ENCODE measurements at places on chromosomes 6 and 20.

DNA sequence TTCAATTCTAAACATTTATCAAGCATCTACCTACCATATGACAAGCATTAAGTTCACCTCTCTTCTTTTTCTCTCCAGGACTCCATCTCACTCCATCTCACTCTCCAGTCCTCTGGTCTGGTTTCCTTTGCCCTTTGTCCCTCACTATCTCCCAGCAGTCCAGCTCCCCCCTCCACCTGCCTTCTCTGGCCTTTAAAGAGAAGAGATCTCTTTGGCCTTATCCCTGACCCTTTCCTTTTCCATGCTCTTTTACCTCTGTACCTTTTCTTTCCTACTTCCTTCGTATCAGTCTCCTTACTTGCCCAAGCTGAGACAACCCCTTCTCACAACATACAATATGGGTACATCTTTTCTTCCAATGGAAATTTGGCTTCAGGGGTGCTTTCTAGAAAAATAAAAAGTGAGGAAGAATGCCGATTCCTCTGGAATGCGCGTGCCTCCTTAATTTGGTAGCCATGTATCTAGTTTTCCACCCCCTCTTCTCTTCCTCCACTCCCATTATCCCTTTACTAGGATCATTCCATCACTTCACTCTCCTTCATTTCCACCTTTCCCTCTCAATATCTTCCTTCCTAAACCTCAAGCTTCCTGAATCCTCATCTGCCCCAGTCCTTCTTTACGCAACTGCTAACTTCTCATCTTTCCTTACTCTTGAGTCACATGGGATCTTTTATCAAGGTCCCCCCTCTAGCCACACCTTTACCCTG, 745 bp upstream of the AGPAT1 start:
- no peak for DNase-seq

- DNase-seq: no peak
Observed at GRCh38 chr6:71766796-71767195, 119.6 kb upstream of the RIMS1 start.

DNA sequence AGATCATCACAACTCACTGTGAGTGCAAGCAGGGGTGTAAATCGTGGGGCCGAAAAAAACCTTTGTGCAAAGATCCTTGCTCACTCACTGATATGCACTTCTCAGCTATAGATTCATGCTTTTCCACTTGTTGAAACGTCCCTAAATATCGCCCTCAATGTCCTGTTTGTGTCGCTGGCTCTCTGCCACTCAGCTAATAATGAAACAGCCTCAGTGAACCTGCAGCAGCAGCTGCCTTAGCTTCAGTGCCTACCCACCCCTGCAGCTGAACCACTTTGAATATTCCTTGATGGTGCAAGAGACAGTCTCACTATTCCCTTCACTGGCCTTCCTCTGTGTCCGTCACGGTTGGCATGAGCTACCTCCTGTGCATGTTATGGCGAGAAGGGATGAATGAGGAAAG, 128.9 kb upstream of the NAA20 start:
- no peak for DNase-seq

DNA sequence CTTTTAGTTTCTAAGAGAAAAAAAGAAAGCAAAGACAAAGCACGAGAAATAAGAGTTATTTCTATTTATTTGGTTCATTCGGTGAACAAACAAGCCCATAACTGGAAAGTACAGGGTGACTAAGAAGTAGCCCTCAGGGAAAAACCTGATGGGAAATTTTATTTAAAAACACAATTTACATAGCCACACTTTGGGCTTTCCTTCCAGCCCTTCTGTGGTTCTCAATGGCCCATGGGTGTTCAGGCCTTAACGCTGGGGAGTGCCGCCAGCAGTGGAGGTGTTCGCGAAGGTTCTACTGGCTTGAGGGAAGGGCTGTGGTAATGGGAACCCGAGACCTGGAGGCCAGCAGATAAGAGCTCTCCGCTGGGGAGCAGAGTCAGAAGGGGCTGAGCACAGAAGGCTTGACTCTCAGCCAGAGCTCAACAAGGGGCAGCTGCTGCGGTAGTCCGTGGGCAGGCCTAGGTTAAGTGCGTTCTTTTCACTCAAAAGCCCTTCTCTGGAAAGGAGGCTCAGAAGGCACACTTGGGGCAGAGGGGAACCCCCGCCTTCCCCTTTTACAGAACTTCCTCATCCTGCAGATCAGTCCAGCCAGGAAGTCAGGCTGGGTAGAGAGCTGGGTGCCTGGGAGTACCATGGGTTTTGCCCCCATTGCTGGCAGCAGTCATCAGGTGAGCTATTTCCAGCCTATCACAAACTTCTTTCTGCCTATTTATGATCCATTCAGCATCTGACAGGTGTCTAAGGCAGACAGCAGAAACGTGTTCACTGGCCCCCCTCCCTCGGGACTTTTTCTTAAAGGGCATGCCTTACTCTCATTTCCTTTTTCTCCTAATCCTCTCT, 8.8 kb upstream of the CD83 start:
- DNase-seq: peak; percentile 37

- DNase-seq: no peak
Observed at GRCh38 chr6:37630281-37630799, 67.3 kb downstream of the MDGA1 start.

- no peak for DNase-seq
Observed at GRCh38 chr6:50110587-50110986, 60.9 kb upstream of the DEFB112 start.

DNA sequence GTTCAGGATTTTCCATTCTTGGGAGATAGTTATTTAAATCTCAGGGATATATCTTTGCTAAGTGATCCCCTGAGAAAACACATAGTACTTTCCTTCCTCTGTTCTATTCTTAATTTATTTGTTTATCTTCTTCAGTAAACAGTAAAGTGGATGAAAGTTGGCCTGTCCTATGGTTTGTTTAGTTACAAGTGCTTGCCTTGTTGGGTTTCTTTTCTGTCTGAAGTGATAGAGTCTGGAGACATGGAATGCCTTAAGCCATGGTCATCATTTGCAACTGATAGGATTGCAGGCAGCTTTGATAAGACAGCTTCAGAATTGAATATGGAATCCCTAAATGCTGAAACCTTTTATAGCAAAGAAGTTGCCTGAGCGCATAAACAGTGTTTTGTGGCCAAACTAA, 4.9 kb downstream of the ADGRG6 start:
- no peak for DNase-seq

- DNase-seq: no peak
Observed at GRCh38 chr6:62174548-62174947, 111.5 kb downstream of the KHDRBS2 start.

GRCh38 chr6:143755301-143755744, 77.6 kb downstream of the PHACTR2 start:
- DNase-seq: no peak

DNA sequence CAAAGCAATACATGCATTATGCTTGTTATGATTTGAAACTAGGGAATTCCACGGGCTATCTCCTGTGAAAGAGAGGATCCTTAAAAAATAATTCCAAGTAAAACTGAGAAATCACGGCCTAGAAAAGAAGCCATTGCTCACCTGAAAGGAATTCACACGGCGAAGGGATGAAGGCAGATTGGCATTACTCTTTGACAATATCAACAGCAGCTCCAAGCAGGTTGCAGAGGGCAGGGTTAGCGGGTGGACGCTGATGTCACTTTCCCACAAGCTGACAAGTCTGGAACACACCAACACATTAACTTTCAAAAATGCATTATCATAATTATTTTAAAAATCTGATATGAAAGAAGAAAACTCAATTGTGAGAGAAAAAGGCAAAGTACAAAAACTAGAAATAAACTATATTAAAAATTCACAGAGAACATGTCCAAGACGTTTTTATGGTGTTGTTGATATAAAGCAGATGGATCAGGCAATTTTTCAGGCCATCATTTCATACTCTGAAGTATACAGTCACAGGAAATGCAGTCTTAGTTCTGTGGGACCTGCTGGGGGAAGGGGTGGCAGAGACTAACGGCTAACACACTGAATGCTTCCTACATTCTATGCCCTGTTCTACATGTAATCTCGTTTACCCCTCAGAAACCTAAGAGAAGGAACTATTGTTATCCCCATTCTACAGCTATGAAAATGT, 108.3 kb downstream of the UBE3D start:
- DNase-seq: no peak

- no peak for DNase-seq
Observed at GRCh38 chr6:130367767-130368166, 1.9 kb downstream of the TMEM200A start.

- DNase-seq: no peak
Observed at GRCh38 chr6:55017555-55018300, 156.6 kb upstream of the HCRTR2 start.

DNA sequence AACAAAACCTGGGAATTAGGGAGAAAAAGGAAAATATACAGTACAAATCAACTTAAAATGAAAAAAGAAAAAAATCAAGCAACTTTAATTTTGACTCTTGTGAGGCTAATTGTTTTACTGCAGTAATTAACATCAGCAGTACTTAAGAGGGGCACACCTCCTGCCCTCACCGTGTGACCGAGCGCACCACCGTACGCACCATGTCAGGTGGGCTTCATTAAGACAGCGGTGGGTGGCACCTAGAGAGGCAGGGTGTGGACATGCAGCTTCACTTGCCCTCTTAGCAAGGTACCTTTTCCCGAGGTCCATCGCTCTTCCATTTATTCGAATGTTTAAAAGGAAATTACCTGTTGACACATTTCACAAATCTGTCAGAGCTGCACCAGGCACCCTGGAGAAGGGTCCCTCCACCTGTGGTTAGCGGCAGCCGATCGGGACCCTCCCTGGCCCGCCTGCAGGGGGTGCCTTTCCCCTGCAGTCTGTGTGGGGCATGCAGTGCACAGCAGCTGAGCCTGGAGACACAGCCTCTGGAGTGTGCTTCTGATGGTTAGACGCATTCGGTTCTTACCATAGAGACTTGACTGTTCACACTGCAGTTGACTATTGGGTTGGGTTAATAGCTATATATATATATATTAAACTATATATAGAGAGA, 184.1 kb downstream of the TMEM242 start:
- DNase-seq: no peak

GRCh38 chr6:141199074-141199473, 933.7 kb upstream of the GJE1 start:
- DNase-seq: no peak

DNA sequence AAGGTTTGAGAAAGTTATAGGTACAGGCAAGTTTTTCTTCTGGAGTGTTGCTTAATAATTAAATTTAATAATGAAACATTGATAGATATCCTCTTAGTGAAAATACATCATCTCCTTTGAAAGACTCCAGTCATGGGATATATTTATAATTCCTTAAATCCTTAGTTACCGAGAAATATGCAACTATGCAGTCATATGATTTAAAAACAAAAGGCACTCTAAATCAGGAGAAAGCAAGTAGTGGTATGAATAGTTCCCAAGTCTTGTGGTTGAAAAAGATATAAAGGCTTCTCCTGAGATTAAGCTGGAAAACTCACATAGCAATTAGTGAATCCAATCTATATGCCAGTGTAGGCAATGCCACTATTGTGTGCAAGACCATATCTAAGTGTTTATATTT, 475.4 kb downstream of the EYS start:
- DNase-seq: no peak

GRCh38 chr6:34663371-34663770, 33.2 kb downstream of the ILRUN start:
- no peak for DNase-seq

DNA sequence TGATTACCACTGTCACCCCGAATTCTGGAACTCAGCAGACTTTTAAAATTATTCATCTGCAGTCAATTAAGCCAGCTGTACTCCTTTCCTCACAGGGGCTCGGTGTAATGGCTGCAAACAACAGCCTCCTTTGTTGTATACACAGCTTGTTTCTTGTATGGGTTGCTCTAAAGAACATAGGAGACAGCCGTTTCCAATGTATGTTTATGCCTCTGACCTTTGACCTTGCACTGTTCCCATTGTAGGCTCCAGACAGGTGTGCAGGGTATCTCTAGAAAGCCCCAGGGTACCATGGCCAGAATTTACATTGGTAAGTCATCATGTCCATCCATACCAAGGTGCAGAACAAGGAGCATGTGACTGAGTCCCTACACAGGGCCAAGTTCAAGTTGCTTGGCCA, 11.5 kb upstream of the TENT5A start:
- no peak for DNase-seq

GRCh38 chr20:60715172-60715571, 536.9 kb upstream of the CDH4 start:
- DNase-seq: no peak

GRCh38 chr6:135581211-135581610, 83.7 kb upstream of the AHI1 start:
- DNase-seq: no peak

DNA sequence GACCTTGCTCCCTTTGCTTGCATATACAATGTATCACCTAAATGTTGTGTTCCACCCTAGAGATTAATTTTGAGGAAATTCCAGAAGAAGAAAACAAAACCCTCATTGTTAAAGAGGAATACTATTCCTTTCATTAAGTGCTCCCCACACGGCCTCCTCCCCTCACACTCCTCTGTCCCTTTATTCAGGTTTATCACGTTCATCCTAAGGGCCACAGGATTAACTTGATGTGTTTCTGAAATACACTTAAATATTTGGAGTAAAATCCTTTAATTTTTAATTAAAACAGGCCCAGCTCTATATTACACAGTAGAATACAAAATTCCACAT, 89.4 kb upstream of the MRPS10 start:
- DNase-seq: no peak

- no peak for DNase-seq
Observed at GRCh38 chr6:34393191-34393965, 909 bp upstream of the NUDT3 start.

GRCh38 chr20:63711085-63711645, 3.3 kb downstream of the ZGPAT start:
- DNase-seq: no peak

DNA sequence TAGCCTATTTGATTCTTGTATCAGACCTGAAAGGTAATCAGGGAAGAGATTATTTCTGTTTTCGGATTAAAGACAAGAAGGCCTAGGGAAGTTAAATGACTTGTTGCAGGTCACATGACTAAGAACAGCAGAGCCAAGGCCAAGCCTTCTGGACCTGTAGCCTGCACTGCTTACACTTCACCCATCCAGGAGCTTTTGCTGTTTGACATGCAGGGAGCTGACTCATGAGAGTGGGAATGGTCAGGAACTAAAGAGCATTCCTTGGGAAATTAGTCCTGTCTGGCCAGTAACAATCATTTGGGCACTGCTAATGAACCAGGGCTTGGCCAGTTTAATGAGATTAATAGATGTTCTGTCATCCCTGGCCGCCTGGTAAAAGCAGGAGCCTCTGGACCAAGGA, 46.8 kb downstream of the EIF2S2 start:
- no peak for DNase-seq

DNA sequence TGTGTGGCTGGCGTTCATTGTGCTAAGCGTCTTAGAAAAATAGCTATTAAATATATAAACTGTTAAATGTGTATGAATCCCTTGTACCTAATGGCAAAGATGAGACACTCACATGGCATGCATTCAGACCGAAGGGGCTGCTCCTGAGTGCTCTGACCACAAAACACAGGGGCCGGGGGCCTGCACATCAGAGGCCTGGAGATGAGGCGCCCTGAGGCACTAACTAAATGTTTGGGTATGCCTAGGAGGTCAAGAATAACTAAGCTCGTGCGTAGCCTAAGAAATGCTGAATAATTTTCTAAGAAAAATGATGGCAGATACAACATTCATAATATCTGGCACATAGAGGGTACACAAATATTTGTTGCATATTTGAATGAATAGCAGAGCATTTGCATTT, 92.5 kb downstream of the PSMB1 start:
- DNase-seq: no peak
